ENCODE measurements at places on chromosomes 1 and 21.
A peak's percentile ranks its signal among the peaks of the same experiment; 100 is the strongest.

GRCh38 chr1:45620588-45621500 lies 3.0 kb downstream of the CCDC17 start:
- DNase-seq = no peak

GRCh38 chr1:23169727-23170335 lies 1.2 kb upstream of the LUZP1 start:
- peak; percentile 76 for DNase-seq

- no peak for DNase-seq
These were observed 508.1 kb downstream of the DPYD start for GRCh38 chr1:97412737-97413136.

GRCh38 chr1:12467570-12468286 lies 150.3 kb downstream of the DHRS3 start:
- DNase-seq = no peak

- DNase-seq = no peak
These were observed 91.4 kb upstream of the S1PR1 start for GRCh38 chr1:101145449-101145820.

DNA sequence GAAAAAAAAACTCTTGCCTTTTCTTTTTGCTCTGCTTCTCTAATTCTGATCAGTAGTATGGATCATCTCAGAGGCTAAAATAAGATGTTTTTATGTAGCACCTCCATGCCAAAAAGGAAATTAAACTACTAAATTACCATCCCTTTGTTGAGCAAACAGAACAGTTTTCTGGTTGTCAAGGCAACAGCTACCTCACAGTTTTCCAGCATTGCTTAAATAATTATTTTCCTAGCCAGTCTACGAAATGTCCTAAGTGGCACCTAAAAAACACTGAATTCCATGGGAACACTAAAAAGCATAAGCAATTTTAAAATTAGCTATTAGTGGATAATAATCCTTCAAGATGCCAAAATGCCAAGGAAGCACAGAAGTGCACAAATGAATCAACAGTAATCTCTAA lies 61.7 kb downstream of the ARID4B start:
- DNase-seq = no peak

GRCh38 chr1:228935855-228936727 lies 200.8 kb downstream of the RHOU start:
- DNase-seq = no peak

DNA sequence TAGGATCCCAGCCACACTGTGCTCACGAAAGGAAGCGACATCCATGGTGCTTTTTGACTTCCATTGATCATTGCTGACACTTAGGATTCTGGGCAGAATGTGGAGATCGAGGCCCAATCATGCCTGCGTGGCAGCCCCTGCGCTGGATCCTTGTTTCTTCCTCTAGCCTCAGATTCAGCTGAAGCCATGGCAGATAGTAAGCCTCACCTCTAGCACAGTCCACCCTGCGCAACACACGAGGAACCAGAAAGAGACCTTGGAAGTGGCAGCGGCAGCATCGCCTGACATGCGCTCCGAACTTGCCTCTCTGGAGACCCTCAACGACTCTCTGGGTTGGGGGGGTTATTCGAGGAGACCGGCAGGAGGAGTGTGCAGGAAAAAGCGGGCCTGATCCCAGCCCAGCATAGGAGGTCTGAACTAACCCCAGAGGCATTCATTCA lies 10.6 kb downstream of the HLX start:
- no peak for DNase-seq
